ENCODE measurements at places on chromosomes 6 and 20. TPM values are rescaled to one million over a fixed set of nuclear protein-coding genes. Genes with fewer than 3 reads are reported as not detected.

MEP1A gene
- total RNA-seq = not detected

BTN1A1 gene
- total RNA-seq = not detected

MTG2 gene
- total RNA-seq = 18.8 TPM

TTLL9 gene
- not detected for total RNA-seq

FKBP1C gene
- 0.34 TPM for total RNA-seq

FOXQ1 gene
- not detected for total RNA-seq

RAET1G gene
- total RNA-seq = 0.34 TPM

C6orf132 gene
- total RNA-seq = 0.10 TPM
